Right atrium auricular region (tissue), 2 donors: ENCODE measurements at places on chromosomes 6 and 20. TPM values are rescaled to one million over a fixed set of nuclear protein-coding genes. Genes with fewer than 3 reads are reported as not detected.

The NDUFAF4 gene
- total RNA-seq: 57.9 TPM

The IL17A gene
- not detected for total RNA-seq

The DDO gene
- total RNA-seq: 13.7 TPM

DNA sequence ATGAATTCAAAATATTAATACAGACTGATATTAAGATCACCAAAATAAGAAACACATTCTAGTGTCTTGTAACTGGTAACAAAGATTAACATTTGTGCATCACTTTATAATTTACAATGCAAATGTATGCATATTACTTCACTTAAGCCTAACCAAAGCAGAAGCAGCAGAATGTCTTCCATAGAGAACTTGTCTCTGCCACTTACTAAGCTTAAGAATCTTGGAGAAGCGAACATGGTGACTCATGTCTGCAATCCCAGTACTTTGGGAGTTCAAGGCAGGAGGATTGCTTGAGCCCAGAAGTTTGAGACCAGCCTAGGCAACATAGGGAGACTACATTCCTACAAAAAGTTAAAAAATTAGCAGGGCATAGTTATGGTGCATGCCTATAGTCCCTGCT lies 18.8 kb downstream of the AK9 start:
- no peaks in the 10 kb centered on the region for H3K36me3 ChIP-seq
- no peak for DNase-seq
- H3K4me3 ChIP-seq: no peak overlapping the region
- H3K27ac ChIP-seq: no peak overlapping the region

DNA sequence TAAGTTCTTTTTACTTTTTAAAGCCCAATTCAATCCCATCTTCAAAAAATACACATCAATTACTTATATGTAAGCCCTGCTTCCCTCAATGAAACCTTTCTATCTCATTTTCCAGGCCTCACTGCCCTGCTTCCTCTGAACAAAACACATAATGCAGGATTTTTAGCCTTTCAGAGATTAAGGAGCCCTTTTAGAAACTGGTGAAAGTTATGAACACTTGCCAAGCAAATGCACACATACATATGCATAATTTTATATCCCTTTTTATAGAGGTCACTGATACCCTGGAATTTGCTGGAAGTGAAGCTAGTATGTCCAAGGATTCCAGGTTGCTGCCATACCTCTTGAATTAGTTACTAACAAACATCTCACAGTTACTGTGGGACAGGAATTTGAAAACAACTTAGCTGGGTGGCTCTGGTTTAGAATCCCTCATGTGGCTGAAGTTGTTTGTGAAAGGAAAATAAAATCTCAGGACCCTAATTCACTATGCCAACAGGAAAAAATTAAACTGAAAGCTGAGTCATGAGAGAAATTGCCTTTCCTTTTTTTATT lies 75.8 kb downstream of the UBE3D start:
- H3K27ac ChIP-seq: no peak overlapping the region
- no peak for DNase-seq
- no peaks in the 10 kb centered on the region for H3K36me3 ChIP-seq
- H3K4me3 ChIP-seq: no peak overlapping the region

DNA sequence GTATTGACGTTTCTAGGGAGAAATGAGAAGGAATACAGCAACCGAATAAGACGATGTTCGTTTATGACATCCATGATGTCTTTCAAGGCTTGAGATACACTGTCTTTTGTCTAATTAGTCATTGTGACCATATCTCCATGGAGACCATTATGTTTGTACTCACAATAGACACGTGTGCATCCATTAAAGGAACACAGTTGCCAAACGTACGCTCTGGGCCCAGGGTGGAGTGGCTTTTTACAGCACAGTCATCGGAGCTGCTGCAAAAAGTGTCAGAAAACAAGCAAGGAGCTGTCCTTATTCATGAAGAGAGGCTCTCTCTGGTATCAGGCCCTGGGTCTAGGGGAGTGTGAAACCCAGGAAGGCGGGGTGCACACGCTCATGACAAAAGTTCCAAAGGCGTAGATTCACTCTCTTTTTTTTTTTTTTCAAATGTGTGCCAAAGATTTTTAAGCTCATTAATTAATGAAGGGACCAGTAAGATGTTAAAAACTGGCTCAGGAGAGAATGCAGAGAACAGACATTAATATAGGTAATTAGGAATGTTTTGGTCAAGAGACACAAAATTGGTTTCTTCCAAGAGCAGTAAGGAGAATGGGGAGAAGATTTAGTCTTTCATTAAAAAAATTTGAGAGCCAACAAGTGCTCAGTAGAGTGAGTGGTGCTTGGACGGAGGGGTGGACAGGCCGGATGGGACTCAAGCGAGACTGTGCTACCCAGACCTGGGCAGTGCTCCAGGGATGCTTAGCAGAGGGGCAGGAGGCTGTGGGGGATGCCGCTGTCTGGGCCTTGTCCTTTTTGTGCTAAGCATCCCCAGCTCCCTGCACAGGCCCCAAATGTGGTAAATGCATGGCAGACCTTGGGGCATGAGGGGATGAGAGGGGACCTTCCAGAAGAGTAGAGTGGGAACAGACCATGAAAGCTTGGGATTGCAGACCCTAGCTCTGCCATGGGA lies 34.9 kb upstream of the GTSF1L start:
- no peaks in the 10 kb centered on the region for H3K4me1 ChIP-seq
- no peak overlapping the region for H3K27ac ChIP-seq
- H3K27me3 ChIP-seq: no peaks in the 10 kb centered on the region
- no peak overlapping the region for H3K4me3 ChIP-seq
- H3K36me3 ChIP-seq: no peaks in the 10 kb centered on the region

DNA sequence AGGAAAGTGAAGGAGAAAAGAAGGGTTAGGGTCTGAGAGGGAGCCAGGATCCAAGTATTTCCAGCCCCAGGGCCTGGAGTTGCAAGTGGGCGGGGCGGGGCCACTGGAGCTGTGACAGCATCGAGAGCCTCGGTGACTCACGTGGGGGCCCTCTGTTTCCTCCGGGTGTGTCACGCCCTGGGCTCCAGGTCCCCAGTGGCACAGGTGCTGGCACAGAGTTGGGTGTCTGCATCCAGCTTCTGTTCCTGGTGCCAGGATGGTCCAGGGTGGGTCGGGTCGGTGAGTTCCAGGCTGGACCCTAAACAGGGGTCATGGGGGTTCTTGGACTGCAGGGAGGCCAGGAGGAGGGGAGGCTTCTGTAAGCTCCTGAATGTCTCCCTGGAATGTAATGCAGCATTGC lies 16.7 kb downstream of the RAET1L start:
- H3K4me1 ChIP-seq: no peaks in the 10 kb centered on the region
- H3K36me3 ChIP-seq: no peaks in the 10 kb centered on the region
- DNase-seq: no peak
- H3K4me3 ChIP-seq: no peak overlapping the region
- peaks cover 8% of the 10 kb centered on the region for H3K27me3 ChIP-seq

DNA sequence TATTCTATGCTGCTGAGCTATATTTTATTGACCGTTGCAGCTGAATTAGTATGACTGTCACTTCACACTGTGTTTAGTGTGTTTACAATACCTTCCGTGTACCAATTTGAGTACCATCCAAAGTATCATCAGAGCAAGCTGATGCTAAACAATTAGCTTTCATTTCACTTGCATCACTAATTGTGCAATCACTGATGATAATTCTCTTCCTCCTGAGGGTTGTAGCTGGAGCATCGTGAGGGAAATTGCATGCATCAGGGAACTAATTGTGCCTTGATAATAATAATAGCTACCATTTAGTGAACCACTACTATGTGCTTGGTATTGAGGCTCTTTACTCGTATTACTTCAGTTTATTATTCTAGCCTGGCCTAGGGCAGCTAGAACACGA lies 384.8 kb upstream of the SOX4 start:
- H3K4me1 ChIP-seq: no peaks in the 10 kb centered on the region
- H3K27ac ChIP-seq: no peak overlapping the region
- H3K27me3 ChIP-seq: no peaks in the 10 kb centered on the region
- H3K36me3 ChIP-seq: no peaks in the 10 kb centered on the region
- H3K4me3 ChIP-seq: no peak overlapping the region
